ENCODE measurements at places on chromosomes 1 and 21.

GRCh38 chr1:65846866-65847265 is 54.2 kb downstream of the PDE4B start:
- H3K27ac ChIP-seq = no peak overlapping the region
- no peaks in the 10 kb centered on the region for H3K4me1 ChIP-seq
- H3K27me3 ChIP-seq = no peaks in the 10 kb centered on the region
- no peaks in the 10 kb centered on the region for H3K36me3 ChIP-seq
- no peak for DNase-seq

- H3K36me3 ChIP-seq = no peaks in the 10 kb centered on the region
- no peak for DNase-seq
- H3K27ac ChIP-seq = no peak overlapping the region
- H3K4me3 ChIP-seq = no peak overlapping the region
Measured at GRCh38 chr1:3959361-3959760, 59.3 kb upstream of the C1orf174 start.

DNA sequence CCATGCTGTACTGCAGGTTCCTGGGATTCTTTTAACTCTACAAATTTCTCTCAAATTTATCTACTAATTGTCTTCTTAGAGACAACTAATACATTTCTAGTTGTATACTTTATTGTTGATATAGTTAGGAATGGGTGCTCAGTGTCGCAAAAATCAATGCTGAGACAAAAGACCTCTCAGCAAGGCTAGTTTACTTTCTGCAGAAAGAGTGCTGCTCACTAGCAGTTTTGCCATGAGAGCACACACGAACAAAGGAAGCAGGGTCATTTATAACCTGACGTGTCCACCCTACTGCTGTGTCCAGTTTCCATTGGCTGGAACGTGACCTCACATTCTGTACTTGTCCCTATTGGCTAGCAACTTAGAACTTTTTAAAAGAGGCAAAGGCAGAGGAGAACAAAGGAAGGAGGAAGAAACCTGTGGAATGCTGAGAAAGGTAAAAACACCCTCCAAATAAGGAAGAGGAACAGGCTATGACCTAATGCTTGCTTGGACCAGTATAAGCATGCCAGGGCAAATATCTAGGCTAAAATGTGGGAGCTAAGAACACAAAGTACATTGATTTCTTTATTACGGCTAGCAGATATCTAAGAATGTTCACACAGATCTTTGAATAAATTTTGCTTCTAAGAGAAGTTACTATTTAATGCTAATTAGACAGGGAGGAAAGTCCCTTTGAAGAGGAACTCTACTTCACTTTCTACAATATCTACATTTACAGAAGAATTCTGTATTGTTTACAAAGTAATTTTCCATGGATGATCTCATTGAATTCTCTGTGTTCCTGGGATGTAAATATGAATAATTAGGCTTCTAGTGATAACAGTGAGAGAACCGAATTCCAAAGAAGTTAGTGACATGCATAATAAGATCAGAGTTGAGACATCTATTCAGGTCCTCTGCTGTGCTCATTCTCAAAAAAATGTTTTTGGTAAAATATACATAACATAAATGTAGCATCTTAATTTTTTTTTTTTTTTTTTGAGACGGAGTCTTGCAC is 86.0 kb upstream of the MAP10 start:
- no peak overlapping the region for H3K4me3 ChIP-seq
- H3K27ac ChIP-seq = no peak overlapping the region
- peaks cover 65% of the 10 kb centered on the region for H3K27me3 ChIP-seq
- H3K36me3 ChIP-seq = no peaks in the 10 kb centered on the region

- H3K4me1 ChIP-seq = peaks cover 28% of the 10 kb centered on the region
- no peak overlapping the region for H3K27ac ChIP-seq
- DNase-seq = no peak
- no peaks in the 10 kb centered on the region for H3K27me3 ChIP-seq
- peaks cover 5% of the 10 kb centered on the region for H3K36me3 ChIP-seq
Measured at GRCh38 chr1:20936621-20937020, 149.5 kb upstream of the HP1BP3 start.

GRCh38 chr1:119133987-119134386 is 6.5 kb downstream of the WARS2 start:
- no peak overlapping the region for H3K4me3 ChIP-seq
- H3K27me3 ChIP-seq = no peaks in the 10 kb centered on the region
- H3K4me1 ChIP-seq = peaks cover 9% of the 10 kb centered on the region

DNA sequence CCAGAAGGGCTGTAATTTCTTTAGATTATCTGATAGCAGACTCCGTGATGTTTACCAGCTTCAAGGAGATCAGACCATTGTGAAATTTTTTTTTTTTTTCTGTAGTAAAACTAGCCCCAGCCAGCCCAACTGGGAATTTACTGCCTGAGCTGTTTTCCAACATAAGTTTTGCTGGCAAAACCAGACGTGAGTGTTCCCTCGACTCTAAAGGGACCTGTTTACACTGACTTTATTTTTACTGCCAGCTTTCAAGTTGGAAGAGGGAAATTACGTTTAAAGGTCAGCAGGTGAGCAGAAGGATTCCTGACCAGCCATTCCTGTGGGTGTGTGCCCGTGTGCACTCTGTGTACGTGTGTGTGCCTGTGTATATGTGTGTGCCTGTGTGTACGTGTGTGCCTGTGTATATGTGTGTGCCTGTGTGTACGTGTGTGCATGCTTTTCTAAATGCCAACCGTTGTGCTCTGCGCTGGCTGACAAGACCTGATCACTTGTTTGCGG is 374 bp downstream of the MAB21L3 start:
- peaks cover 50% of the 10 kb centered on the region for H3K27me3 ChIP-seq
- no peaks in the 10 kb centered on the region for H3K36me3 ChIP-seq
- no peak overlapping the region for H3K27ac ChIP-seq
- DNase-seq = no peak

GRCh38 chr1:99252630-99253029 is 11.7 kb upstream of the PLPPR4 start:
- no peaks in the 10 kb centered on the region for H3K4me1 ChIP-seq
- no peak overlapping the region for H3K4me3 ChIP-seq
- H3K36me3 ChIP-seq = no peaks in the 10 kb centered on the region
- no peak for DNase-seq

DNA sequence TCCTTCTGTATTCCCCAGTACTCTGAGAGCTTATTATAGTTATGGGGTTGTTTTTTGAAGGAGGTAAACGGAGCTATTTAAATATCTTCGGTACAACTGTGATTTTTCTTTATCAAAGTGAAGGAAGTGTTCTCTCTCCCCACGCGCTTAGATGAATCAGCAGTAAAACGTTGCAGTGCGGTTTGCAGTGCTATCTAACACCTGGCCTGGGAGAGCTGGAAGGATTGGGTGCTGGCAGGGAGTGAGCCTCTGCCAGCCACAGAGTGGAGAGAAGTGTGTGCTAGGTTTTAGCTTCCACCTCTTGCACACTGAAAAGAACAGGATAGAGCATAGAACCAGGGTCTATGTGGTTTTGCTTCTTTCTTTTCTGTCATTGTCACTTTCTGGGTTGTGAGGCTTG is 165.9 kb downstream of the SDCCAG8 start:
- H3K36me3 ChIP-seq = peaks cover 2% of the 10 kb centered on the region
- H3K27me3 ChIP-seq = no peaks in the 10 kb centered on the region
- peak overlapping the region; percentile 10 for H3K4me3 ChIP-seq
- peak overlapping the region; percentile 12 for H3K27ac ChIP-seq
- peak; percentile 29 for DNase-seq

DNA sequence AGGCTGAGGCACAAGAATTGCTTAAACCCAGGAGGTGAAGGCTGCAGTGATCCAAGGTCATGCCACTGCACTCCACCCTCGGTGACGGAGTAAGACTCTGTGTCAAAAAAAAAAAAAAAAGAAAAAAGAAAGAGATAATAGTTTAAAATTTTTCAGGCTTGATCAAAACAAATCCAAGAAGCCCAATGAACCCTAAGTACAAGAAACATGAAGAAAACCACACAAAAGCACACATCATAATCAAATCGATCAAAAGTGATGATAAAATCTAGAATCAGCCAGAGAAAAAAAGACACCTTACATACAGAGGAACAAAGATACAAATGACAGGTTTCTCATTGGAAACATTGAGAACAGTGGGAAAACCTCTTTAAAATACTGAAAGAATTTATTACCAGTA is 31.5 kb downstream of the LDLRAD1 start:
- H3K27me3 ChIP-seq = no peaks in the 10 kb centered on the region
- no peak for DNase-seq
- no peak overlapping the region for H3K4me3 ChIP-seq
- H3K27ac ChIP-seq = no peak overlapping the region
- no peaks in the 10 kb centered on the region for H3K4me1 ChIP-seq

- H3K27ac ChIP-seq = no peak overlapping the region
- DNase-seq = no peak
- no peaks in the 10 kb centered on the region for H3K27me3 ChIP-seq
- H3K4me1 ChIP-seq = peaks cover 5% of the 10 kb centered on the region
- H3K4me3 ChIP-seq = no peak overlapping the region
- peaks cover 4% of the 10 kb centered on the region for H3K36me3 ChIP-seq
Measured at GRCh38 chr1:110687250-110687649, 12.5 kb upstream of the KCNA3 start.

GRCh38 chr1:6424000-6424565 is 493 bp upstream of the ESPN start:
- no peak overlapping the region for H3K27ac ChIP-seq
- peak overlapping the region; percentile 63 for H3K4me3 ChIP-seq
- no peak for DNase-seq
- H3K4me1 ChIP-seq = peaks cover 7% of the 10 kb centered on the region
- H3K27me3 ChIP-seq = peaks cover 76% of the 10 kb centered on the region
- H3K36me3 ChIP-seq = peaks cover 1% of the 10 kb centered on the region

DNA sequence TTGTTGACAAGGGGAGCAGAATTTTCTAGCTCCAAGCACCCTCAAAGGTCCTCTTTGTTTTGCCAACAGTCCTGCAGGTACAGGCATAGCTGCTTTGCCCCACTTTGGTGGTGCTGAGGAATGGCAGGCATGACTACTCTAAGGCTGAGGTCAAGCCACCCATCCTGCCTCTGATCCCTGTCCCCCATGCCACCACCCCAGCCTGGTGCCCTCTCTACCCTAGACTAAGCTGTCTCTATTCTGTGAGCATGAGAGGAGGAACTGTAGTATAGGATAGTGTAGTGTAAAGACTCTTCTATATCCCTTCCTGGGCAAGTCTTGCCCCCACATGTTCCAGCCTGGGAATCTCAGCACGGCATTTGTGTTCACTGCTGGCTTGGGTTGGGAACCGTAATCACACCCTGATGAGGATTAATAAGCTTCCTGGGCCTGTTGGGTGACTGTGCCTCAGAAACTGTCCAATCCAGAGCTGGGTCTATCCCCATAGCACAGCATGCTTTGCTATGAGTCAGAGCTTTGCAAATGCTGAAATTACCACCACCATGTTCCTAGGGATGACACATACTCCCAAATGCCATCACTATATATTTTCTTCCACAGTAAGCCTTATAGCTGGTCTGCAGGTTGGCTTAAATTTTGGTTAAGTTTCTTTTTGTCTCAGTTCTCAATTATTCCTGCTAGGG is 105.7 kb upstream of the PPP2R5A start:
- DNase-seq = no peak
- no peak overlapping the region for H3K4me3 ChIP-seq
- H3K27me3 ChIP-seq = peaks cover 9% of the 10 kb centered on the region

DNA sequence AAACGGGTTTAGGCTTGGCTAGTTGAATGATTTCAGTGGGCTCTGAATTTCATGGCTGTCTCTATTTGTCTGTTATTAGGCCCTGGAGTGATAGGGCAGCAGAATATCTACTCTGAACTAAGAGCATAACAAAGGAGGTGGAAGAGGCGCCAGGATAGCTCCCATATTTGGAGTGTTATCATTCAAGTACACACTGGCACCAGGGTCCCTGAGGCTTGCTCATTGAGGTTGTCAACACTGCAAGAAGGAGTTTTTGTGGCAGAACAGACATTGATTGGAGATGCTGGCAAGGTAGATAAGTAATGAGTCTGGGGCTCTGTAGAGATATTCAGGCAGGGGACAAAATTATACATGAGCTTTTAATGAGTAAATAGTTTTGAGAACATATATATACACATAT is 1748.4 kb downstream of the MRPL39 start:
- H3K4me3 ChIP-seq = no peak overlapping the region
- no peaks in the 10 kb centered on the region for H3K27me3 ChIP-seq
- no peak for DNase-seq
- no peak overlapping the region for H3K27ac ChIP-seq

- peak overlapping the region; percentile 24 for H3K27ac ChIP-seq
- no peak for DNase-seq
- peaks cover 26% of the 10 kb centered on the region for H3K36me3 ChIP-seq
- peaks cover 13% of the 10 kb centered on the region for H3K4me1 ChIP-seq
- no peaks in the 10 kb centered on the region for H3K27me3 ChIP-seq
Measured at GRCh38 chr1:228178737-228179684, 13.4 kb downstream of the IBA57 start.

GRCh38 chr1:182677397-182678098 is 6.8 kb downstream of the RGS8 start:
- no peak overlapping the region for H3K4me3 ChIP-seq

DNA sequence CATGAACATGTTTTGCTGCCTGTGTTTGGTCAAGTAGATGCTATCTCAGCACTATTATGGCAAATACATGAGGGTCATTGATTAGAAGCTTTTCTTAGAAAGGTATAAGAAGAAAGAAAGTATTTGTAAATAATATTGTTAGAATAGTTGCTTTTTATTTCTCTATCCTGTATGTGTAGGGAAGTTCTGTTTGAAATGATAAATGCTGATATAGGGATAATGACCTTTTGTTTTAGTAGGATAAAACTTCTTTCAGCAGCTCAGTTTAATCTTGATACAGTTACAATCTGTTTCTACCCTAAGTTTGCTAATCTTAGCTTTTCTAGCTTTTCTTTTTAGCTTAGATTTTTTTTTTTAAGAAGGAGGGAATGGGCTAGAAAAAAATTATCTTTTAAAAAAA is 63.3 kb downstream of the USP25 start:
- no peak overlapping the region for H3K4me3 ChIP-seq
- H3K27me3 ChIP-seq = no peaks in the 10 kb centered on the region
- DNase-seq = no peak
- H3K36me3 ChIP-seq = peaks cover 1% of the 10 kb centered on the region
